Heart right ventricle (tissue), 16 donors: ENCODE measurements at places on chromosomes 13 and 19.

- DNase-seq, result no peak
These were observed 55.2 kb upstream of the DACH1 start for GRCh38 chr13:71922194-71922593.

GRCh38 chr19:7869910-7870511, 4.2 kb downstream of the PRR36 start:
- no peak for DNase-seq

GRCh38 chr13:98507282-98507797, 69.6 kb downstream of the STK24 start:
- peak; percentile 80 for DNase-seq

DNA sequence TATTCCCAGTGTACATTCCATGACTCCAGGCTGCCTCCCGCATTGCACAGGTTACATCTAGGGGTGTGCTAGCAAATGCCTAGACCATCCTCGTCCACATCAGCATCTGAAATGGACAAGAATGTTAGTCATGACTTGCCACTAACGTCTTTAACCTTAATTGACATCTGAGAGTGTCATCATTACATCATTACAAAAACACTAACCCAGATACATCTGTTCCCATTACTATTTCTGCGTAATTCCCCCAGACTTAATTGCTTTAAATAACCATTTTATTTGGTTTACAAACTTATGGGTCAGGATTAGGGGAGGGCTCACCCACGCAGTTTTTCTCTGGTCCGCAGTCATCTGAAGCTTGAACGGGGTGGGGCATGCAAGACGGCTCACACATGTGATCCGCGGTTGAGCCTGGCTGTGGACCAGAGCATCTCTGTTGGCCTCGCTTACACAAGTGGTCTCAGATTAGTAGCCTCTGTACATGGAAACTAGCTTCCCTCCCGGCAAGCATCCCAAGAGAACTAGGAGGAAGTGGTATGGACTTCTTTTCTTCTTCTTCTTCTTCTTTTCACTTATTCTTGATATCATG, 15.9 kb downstream of the KL start:
- DNase-seq, result peak; percentile 17

GRCh38 chr13:73235385-73235784, 176.6 kb downstream of the KLF5 start:
- DNase-seq, result no peak

DNA sequence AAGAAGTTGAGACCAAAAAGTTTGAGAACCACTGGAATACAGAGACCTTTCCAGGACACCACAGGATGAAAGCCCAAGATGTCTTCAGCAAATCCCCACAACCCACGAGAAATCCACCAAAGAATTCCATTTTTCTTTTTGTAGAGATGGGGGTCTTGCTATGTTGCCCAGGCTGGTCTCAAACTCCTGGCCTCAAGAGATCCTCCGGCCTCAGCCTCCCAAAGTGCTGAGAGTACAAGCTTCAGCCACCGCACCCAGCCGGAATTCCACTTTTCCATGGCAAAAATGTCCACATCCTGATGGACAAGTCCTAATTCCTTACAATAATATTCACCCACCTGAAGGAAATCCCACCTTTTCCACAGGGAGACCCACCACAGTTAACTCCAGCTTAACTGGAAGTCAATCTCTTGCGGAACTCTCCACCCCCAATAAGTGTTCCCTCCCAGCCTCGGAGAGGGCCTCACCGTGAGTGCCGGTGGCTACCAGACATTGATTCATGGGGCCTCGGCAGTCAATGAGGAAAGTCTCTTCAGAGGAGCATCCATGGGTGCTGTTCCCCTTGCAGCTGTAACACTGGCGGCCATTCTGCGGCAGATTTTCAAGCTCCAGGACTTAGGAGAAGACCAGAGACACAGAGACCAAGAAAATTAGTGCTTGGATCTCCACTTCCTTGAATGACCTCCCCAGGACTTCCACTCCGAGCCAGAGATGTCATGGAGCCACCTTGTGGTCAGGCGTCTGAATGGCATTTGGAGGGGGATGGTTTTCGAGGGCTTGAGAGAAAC, 12.3 kb upstream of the CADM4 start:
- DNase-seq, result peak; percentile 35

- DNase-seq, result no peak
These were observed 418.9 kb downstream of the FGF14 start for GRCh38 chr13:101982903-101983302.

DNA sequence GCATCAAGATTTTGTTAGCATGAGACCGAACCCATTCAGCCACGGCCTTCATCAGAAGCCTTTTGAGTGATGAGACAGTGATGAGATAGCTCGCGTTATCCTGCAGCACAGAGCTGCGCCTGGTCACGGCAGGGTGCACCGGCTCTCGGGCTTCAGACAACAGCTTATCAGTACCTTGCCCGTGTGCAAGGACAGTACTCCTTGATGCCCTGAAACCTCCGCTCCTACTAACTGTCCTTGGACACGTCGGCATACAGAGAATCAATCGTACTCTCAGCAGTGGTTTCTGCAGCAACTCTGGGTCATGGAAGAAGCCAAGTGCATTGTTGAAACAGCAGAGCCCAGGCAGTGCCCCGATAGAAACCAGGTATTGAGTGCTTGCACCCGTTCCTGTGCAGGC, 40.7 kb downstream of the IRS2 start:
- DNase-seq, result no peak

DNA sequence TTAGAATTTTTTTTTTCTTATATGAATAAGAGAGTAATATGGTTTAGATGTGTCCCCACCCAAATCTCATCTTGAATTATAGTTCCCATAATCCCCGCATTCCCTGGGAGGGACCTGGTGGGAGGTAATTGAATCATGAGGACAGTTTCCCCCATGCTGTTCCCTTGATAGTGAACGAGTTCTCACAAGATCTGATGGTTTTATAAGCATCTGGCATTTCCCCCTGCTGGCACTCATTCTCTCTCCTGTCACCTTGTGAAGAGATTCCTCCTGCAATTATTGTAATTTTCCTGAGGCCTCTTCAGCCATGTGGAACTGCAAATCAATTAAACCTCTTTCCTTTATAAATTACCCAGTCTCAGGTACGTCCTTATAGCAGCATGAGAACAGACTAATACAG, 205.7 kb downstream of the MYO16 start:
- no peak for DNase-seq

- DNase-seq, result peak; percentile 8
These were observed 100.7 kb upstream of the RXFP2 start for GRCh38 chr13:31638577-31638976.

GRCh38 chr19:40555978-40556689, 20.5 kb upstream of the SHKBP1 start:
- no peak for DNase-seq

- no peak for DNase-seq
These were observed 1.2 kb downstream of the SPART start for GRCh38 chr13:36344886-36345437.

DNA sequence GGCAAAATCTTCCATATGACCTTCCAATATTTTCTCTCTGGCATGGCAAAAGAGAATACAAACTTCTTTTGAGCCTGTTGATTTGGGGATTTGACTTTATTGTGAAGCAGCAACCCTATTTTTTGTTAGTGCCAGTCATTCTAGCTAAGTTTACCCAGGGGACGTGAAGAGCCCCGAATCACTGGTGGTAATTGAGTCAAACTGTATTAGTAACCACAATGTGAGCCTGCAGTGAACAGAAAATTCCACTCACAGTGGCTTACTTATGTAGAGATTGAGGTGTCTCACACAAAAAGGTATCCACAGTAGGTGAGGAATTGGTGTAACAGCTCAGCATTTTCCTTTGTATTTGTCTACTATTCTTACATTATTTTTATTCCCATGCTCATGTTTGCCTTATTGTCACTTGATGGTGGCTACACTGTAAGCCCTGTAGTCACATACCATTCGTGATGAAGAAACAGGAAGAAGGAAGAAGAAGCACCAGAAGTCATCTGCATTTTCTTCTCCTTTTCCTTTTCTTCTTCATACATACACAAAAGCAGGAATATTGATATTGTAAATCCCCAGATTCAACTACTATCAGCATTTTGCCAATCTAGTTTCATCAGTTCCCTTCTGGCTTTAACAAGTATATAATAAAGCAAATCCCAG, 33.3 kb upstream of the MYCBP2 start:
- DNase-seq, result no peak
